ENCODE measurements at places on chromosomes 5 and 9.

GRCh38 chr9:120655005-120655622 lies 59.2 kb downstream of the MEGF9 start:
- DNase-seq = peak; percentile 37

DNA sequence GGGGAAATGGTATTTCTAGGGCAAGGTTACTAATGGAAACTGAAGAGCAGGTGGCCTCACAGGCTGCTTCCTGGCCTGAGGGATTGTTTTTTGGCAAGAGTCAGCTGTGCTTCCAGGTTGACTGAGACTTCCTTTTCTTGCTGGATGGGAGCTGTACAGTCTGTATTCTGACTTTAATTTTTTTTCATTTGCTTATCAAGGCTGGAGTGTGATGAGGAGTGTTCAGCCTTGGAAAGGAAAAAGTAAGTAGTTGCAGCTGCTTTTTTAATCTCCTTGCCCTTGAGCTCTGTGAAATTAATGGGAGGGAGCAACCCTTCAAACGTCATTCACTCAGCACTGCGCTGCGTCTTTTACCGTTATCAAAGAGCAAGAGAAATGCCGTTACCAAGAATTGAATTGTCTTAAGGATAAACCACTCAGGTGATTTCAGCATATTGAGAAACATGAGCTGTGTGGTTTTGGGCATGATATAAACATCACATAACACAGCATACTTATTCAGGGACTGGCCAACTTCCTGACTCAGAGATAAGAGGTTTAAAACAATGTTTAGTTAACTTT lies 47.6 kb downstream of the AQP7 start:
- DNase-seq = no peak

- DNase-seq = no peak
Measured at GRCh38 chr5:174459832-174460448, 264.4 kb upstream of the MSX2 start.

- DNase-seq = no peak
Measured at GRCh38 chr5:102529031-102529430, 30.2 kb upstream of the SLCO6A1 start.

GRCh38 chr5:41193456-41194205 lies 19.7 kb downstream of the C6 start:
- no peak for DNase-seq

DNA sequence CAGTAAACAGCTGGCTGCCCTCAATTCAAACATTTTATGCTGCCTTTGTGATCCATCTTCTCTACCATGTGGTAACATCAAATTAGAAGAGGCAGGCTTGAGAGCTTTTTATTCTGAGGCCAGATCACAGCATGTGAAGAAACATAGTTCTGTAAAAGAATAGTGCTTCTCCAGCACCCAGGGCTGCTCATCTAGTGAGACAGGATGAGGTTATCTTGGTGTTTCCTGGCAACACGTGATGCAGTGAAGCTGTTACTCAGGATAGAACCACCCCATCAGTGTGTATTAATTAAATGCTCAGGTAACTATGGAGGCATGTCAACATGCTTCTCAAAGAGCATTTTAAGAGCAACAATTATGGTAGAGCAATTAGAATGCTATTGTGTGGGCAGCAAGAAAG lies 400.5 kb upstream of the ACO1 start:
- DNase-seq = no peak

Measured in kidney epithelial cell (primary cell).